ENCODE measurements at places on chromosomes 4 and X. TPM values are rescaled to one million over a fixed set of nuclear protein-coding genes. Genes with fewer than 3 reads are reported as not detected.

SUPT20HL1 gene
- total RNA-seq, result not detected

ANOS1 gene
- total RNA-seq, result not detected

DNA sequence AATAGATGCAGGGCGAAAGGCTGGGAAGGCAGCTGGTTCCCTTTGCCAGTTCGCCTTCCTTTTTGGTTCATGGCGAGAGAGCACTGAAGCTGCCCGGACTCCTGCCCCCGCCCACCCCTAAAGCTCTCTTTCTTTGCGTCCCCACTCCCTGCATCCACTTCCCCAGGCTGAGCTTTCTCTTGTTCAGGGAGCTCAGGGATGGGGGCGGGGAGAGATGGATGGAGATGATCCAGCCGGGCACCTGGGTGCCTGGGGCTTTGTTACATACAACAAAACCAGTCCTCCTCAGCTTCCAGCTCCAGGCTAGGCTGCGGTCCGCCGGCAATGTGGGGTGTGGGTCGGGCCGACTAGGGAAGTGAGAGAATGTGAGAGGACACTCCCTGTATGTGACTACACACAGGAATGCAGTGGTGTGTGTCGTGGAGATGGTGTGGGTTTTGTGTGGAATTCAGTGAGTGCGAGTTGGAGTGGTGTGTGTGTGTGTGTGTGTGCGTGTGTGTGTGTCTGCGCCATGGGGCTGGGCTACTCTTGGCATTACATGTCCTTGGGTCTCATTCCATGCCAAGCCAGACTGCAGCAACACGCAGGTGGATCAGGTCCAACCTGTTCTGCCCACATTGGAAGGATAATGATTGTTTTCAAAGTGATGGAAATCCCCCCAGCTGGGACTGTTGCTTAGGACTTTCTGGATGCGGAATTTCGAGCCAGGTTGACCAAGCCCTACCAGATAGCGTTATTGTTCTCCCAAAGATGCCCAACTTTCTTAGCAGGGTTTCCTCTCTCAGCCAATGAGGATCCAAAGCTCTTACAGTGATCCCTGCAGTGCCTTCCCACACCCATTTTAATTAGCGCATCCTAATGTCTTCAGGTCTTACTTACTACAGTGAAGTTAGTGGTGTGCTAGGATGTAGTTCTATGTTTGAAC, 149.4 kb upstream of the CHRDL1 start:
- DNase-seq, result no peak

GRCh38 chrX:12488771-12489170, 302.4 kb upstream of the PRPS2 start:
- DNase-seq, result no peak

HTRA3 gene
- 116 TPM for total RNA-seq

PFKFB1 gene
- not detected for total RNA-seq

DNA sequence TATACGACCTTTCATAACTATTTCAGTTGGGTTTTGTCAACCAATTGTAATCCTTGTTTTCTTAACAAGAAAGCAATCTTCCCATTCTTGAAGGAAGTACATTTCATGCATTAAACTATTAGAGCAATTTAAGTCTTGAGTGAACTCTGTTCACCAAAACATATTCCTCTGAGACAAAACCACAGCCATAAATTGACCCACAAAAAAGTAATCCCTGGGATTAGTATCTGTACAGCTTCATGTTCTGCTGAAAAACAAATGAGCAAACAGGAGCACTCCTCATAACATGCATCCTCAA, 207.0 kb upstream of the PDE5A start:
- peak; percentile 13 for DNase-seq

DNA sequence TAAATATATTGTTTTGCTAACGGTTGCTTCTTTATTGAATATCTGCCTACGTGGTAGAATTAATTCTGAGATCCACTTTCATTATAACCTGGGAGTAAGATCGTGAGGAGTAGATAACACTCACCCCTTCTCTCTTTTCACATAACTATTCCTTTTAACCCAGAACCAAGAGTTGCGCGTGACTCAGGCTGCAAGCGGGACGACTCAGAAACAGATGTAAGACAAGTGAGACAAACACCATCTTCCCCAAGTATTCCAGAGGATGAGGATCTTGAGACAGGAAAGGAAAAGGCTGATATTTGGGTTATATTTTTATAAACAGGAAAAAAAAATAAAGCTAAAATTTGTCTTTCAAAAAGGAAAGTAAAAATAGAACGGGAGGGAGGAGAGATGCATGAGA, 318.8 kb upstream of the NOCT start:
- peak; percentile 22 for DNase-seq

GRCh38 chr4:157165935-157166610, 54.5 kb upstream of the GRIA2 start:
- DNase-seq, result no peak
